Esophagus squamous epithelium (tissue), 5 donors: ENCODE measurements at places on chromosomes 5 and 9.

DNA sequence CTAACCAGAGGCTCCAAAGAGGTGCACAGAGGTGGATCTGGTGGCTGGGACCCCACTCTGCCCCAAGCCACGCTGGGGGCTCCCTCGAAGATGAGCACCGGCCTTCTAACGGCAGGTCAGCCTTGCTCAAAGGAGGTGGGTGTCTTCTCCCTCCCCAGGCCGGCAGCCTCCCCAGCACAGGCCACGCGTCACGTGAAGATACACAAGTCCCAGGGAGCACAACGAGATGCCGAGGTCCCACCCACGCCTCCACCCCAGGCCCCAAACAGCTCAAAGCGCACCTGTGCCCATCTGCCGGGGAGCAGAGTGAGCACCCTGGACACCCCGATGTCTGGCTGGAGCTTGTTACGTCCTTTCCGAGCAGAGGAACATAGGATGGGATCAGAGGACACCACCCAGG is 12.1 kb downstream of the PNPLA7 start:
- no peak for DNase-seq

- DNase-seq, result no peak
Observed at GRCh38 chr9:120368799-120369198, 211.2 kb downstream of the CDK5RAP2 start.

GRCh38 chr9:6502399-6502798 is 89.4 kb downstream of the UHRF2 start:
- DNase-seq, result no peak

- no peak for DNase-seq
Observed at GRCh38 chr9:91900055-91900796, 49.8 kb downstream of the ROR2 start.

DNA sequence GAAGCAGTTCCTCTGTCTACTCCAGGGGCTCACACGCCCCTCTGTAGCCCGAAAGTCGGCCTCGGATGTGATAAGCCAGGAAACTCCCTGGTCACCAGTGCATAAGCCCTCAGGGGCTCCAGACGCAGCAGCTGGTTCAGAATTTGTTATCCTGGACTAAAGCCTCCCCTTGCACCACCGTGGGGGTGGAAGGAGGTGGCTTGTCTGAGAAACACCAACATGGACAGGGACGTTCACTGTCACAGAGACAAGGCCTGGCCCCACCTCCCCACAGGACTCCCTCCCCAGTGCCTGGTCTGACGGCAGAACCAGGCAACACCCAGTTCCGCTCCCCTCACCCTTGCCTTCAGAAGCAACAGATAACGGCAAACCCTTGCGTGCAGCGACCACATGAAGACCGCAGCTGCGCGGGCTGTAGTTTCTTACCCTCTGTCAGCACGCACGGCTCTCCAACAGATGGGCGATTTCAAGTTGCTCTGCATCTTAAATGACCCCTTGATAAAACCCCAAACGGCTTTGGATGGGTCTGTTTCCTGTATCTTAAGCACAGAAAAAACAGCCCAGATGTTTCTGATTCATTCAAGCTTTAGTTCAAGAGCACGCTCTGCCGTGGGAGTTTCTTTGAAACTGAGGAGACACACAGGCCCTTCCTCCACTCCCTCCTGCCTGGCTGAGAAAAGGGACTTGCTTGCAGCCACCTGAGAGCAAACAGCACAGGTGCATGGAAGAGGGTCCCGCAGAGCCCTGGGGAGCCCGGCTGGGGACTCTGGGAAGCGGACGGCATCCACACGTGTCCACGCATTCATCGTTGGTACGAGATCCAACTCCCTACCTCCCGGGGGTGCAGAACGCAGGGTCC is 44.7 kb upstream of the NKD2 start:
- DNase-seq, result no peak

DNA sequence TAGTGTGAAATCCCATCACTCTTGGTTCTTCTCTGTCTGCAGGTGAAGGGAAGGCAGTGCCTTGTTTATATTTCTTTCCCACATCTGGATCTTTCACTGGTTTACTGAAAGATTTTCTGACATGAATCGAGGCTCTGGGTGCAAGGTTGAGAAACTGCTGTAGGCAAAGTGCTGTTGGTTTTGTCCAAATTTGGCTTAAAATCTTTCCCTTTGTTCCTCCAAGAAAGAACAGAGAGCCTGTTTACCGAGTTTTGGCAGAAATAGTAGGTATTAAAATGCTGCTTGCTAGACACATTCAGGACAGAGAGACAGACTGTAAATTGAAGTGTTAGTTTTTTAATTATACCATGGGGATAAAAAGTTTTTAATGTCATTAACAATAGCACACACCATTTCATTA is 21.5 kb downstream of the SKP2 start:
- no peak for DNase-seq

- DNase-seq, result no peak
Observed at GRCh38 chr5:44681906-44682305, 126.8 kb upstream of the MRPS30 start.

DNA sequence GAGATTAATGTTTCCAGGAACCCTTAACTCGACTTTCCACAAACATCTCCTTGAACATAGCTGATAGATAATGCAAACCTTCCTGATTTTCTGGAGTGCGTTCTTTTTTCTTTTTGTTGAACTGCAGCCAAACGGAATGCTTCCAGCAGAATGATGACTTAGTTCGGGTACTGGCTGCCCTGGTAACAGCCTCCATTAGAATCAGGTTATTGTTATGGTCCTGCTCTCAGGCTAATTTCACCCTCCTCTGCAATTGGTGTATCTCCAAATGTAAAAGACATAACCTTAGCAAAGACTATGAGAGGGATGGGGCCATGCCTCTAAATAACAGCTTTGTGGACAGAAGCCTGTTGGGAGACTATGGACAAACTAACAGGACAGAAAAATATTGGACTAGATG is 116.5 kb downstream of the PDE4D start:
- no peak for DNase-seq

DNA sequence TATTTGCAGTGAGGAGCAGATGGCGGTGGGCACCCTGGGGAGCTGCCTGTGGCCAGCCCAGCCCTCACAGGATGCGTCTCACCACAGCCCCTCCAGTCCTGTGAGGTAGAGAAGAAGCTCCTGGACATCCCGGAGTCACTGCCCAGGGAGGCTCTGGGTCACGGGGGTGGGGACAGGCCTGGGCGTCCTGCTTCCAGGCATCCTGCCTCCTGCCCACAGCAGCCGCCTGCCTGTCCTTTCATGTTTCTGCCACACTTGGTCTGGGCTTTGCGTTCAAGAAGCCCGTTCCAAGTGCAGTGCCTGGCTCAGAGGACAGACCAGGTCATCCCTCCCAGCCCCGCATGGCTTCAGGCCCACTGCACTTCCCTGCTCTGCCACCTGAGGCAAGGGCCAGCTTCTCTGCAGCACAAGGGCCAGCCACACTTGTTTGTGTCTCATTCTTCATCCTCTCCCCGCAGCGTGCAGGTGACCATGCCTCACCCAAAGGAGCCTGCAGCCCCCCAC is 38.2 kb downstream of the ZDHHC11B start:
- no peak for DNase-seq

GRCh38 chr9:84403288-84403687 is 62.7 kb upstream of the SLC28A3 start:
- DNase-seq, result no peak
